AG10803 (cell line): ENCODE measurements at places on chromosomes 11 and 22.
A peak's percentile ranks its signal among the peaks of the same experiment; 100 is the strongest.

DNA sequence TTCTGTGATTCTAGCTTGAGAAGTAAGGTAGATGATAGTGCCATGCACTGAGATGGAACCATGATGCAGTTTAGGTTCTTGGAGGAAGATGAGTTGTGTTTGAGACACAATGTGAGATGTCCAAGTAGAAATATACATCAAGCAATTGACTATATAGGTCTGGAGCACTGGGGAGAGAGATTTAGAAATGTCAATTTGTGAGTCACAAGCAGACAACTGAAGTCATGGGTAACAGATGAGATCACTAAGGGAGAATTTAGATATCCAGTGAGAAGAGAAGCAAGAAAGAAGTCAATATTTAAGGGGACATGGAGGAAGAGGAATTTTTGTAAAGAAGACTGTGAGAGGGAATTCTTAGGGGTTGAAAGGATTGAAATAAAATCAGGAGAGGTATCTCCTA, 65.1 kb upstream of the RRAS2 start:
- DNase-seq: peak; percentile 59

GRCh38 chr11:73017024-73017751, 124.9 kb downstream of the FCHSD2 start:
- DNase-seq: no peak

GRCh38 chr22:48941033-48941902, 886.4 kb downstream of the BRD1 start:
- no peak for DNase-seq

DNA sequence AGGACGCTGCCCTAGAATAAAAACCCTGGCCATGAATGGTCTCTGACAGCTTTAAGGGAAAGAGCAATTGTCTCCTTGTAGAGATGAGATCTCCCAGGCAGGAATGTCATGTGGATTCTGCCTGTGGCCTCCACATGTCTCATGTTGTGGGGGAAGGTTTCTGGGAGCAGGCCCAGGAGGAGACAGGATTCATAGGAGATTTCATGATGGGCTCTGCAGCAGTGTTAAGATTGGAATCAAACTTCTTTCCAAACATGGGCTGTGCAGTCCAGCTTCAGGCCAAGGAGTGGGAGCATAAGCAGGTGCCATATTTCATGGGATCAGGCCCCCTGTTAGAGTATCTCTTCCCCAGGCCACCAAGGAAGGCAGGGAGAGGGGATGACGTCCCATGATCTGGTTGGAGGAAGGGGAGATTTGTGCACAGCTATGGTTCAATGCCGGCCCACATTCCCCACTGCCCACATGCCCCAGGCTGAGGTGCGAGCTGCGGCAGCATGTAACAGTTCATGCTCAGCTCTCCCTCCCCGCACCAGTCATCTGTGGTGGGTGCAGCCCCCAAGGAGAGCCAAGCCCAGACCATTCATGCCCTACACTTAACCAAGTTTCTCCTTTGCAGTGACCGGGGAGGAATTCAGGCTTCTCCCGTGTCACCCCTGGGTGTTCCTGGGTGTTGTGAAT, 42.5 kb downstream of the LMO1 start:
- DNase-seq: peak; percentile 5

DNA sequence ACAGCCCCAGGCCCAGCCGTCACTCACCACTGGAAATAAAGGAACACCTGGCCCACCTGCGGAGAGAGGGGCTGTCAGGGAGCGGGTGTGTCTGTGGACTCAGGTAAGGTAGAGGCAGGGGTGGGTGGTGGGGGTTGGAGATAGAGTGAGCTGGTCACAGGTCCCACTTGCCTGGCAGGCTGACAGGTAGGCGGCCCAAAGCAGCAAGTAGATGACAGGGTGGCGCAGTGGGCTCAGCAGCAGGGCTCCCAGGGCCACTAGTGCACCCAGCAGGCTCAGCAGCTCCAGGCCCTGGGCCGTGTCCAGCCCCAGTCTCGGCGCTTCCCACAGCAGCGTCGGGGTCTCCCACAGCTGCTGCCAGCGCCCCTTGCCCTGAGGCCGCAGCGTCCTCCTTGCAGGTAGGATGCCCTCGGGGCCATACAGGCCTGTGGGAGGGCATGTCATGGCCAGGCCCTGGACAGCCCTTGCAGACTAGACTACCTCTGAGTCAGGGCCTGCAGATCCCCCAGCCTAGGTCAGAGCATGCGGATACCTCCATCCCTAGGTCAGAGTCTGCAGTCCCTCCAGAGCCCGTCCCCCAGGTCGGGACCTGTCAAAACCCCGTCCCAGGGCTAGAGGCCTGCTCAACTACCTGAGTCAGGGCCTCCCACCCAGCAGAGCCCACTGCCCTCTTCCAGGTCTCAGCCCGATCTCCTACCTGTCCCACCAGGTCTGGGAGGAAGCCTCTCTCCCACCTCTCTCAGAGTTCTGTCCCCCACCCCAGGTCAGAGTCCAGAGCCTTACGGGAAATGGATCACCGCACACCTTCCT, 686 bp downstream of the LMF2 start:
- no peak for DNase-seq

- DNase-seq: no peak
Observed at GRCh38 chr11:121372671-121373429, 79.3 kb upstream of the SORL1 start.

GRCh38 chr22:43921370-43921769, 2.2 kb upstream of the PNPLA3 start:
- DNase-seq: peak; percentile 93

- DNase-seq: no peak
Observed at GRCh38 chr22:48393041-48393370, 1434.7 kb downstream of the BRD1 start.
